Activated naive CD4-positive, alpha-beta T cell treated with anti-CD3 and anti-CD28 coated beads, Interleukin-2, amount 10 ng/mL, durations not matched to agents 7 days and 5 days (primary cell): ENCODE measurements at places on chromosomes 5 and 9.

GRCh38 chr5:10702911-10703491 is 58.0 kb downstream of the DAP start:
- no peak overlapping the region for H3K27ac ChIP-seq
- H3K4me1 ChIP-seq = peaks cover 20% of the 10 kb centered on the region
- no peak for DNase-seq
- no peaks in the 10 kb centered on the region for H3K27me3 ChIP-seq

DNA sequence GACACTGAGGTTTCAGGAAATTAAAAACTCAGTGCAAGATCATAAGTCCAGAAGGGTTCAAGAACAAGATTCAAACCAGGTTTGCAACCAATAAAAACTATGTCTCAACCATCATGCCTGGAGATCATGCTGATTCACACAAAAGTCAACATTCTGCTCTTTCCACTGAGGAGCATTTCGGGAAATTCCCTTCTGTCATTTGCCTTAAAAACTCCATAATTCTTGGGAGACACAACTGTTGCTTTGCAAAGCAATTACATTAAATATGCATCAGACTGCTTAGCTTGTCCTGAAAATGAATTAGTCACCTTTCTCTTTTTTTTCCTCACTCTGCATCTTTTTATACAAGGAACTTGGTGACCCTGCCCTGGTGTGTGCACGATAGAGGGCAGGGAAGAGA is 275.9 kb upstream of the ZNF462 start:
- H3K27ac ChIP-seq = no peak overlapping the region
- DNase-seq = no peak
- no peak overlapping the region for H3K4me3 ChIP-seq
- no peaks in the 10 kb centered on the region for H3K4me1 ChIP-seq
- H3K27me3 ChIP-seq = no peaks in the 10 kb centered on the region
- H3K36me3 ChIP-seq = no peaks in the 10 kb centered on the region

DNA sequence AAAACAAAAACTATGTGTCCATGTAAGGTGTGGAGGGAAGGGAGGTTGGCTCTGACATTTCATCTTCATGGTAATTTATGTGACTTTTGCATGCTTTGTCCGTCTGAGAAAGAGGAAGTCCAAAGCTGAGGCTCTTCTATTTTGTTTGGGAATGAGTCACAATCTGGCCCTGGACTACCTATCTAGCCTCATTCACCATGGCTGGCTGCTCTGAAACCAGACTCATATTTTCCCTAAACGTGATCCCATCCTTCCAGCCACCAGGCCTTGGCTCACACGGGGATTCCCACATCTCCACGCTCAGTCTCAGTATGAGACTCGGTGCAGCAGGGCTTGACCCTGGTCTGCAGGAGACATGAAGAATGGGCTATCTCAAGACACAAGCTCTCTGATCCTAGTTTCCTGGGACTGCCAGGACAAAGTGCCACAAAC is 672.8 kb downstream of the ACTL7B start:
- H3K27me3 ChIP-seq = no peaks in the 10 kb centered on the region
- H3K4me1 ChIP-seq = no peaks in the 10 kb centered on the region
- no peak overlapping the region for H3K27ac ChIP-seq
- DNase-seq = no peak
- no peaks in the 10 kb centered on the region for H3K36me3 ChIP-seq

- H3K36me3 ChIP-seq = peaks cover 69% of the 10 kb centered on the region
- H3K4me1 ChIP-seq = no peaks in the 10 kb centered on the region
- no peak for DNase-seq
- H3K27ac ChIP-seq = no peak overlapping the region
Observed at GRCh38 chr9:111411266-111411665, 72.9 kb downstream of the ECPAS start.

DNA sequence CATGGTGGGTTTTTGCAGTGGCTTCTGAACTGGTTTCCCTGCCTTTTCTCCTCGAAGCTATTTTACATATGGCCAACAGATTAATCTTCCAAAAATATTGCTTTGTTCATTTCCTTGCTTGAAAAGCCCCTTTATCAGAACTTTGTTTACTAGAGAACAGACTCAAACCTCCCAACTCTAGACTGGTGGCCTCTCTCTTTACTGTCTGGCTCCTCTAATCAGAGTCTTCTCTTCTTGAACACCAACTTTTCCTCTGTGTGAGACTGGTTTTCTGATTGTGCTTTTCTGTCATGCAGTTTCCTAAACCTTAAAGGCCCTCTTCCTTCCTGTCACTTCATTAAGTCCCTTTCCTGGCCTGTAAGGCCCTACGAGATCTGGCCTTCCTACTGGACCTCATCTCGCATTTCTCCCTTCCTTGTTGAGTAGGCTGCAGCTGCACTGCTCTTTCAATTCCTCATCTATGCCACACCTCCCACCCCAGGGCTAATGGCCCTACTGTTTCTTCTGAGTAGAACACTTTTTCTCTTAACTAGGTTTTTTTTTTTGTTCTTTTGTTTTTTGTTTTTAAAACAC is 5.7 kb downstream of the C9orf43 start:
- H3K4me1 ChIP-seq = peaks cover 5% of the 10 kb centered on the region
- H3K36me3 ChIP-seq = no peaks in the 10 kb centered on the region
- no peak for DNase-seq
- no peak overlapping the region for H3K27ac ChIP-seq
- no peak overlapping the region for H3K4me3 ChIP-seq
- H3K27me3 ChIP-seq = no peaks in the 10 kb centered on the region

DNA sequence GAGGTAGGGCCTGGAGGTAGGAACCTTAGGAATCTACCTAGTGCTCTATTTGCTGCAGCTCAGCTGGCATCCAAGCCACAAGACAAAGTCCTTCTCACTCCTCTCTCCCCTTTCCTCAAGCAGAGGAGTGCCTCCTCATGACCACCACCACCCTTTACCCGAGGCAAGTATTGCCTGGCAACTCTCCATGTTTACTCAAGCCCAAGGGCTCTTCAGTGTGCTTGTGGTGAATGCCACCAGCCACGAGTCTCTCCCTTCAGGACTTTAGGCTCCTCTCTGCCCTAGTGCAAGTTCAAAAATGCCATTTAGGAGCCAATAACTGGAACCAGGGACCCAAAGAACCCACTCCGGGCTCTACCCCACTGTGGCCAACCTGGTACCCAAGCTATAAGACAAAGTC is 514.5 kb upstream of the RGMB start:
- no peaks in the 10 kb centered on the region for H3K36me3 ChIP-seq
- H3K4me1 ChIP-seq = no peaks in the 10 kb centered on the region
- H3K4me3 ChIP-seq = no peak overlapping the region
- no peak for DNase-seq
- no peaks in the 10 kb centered on the region for H3K27me3 ChIP-seq

DNA sequence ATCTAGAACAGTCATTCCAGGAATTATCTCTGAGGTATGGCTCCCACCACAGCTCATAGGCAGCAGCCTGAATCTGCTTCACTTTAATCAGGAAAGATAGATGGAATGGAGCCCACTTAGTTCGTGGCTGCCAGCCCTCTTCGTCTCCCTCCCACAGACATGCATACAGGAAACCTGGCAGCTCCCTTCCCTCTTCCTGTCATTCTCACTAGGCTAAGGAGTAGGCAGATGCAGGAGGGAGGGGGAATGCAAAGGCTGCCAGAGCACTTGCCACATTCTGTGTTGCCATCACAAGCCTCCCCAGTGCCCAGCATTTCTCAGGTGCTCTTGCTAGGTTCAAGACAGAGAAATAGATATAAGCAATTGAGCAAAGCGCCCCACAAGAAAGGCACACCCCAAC is 378.9 kb downstream of the ELAVL2 start:
- no peaks in the 10 kb centered on the region for H3K4me1 ChIP-seq
- H3K27me3 ChIP-seq = no peaks in the 10 kb centered on the region
- no peaks in the 10 kb centered on the region for H3K36me3 ChIP-seq
- no peak overlapping the region for H3K27ac ChIP-seq

- no peak overlapping the region for H3K4me3 ChIP-seq
- H3K27ac ChIP-seq = no peak overlapping the region
- H3K4me1 ChIP-seq = no peaks in the 10 kb centered on the region
- no peak for DNase-seq
Observed at GRCh38 chr5:143673676-143674468, 138.1 kb upstream of the HMHB1 start.

GRCh38 chr5:86756839-86757238 is 139.1 kb downstream of the COX7C start:
- no peaks in the 10 kb centered on the region for H3K4me1 ChIP-seq
- H3K27me3 ChIP-seq = no peaks in the 10 kb centered on the region
- no peaks in the 10 kb centered on the region for H3K36me3 ChIP-seq
- no peak overlapping the region for H3K27ac ChIP-seq

GRCh38 chr5:28344836-28345433 is 1306.5 kb upstream of the CDH9 start:
- no peak overlapping the region for H3K4me3 ChIP-seq
- no peak for DNase-seq
- H3K36me3 ChIP-seq = no peaks in the 10 kb centered on the region
- no peaks in the 10 kb centered on the region for H3K4me1 ChIP-seq
- no peaks in the 10 kb centered on the region for H3K27me3 ChIP-seq

DNA sequence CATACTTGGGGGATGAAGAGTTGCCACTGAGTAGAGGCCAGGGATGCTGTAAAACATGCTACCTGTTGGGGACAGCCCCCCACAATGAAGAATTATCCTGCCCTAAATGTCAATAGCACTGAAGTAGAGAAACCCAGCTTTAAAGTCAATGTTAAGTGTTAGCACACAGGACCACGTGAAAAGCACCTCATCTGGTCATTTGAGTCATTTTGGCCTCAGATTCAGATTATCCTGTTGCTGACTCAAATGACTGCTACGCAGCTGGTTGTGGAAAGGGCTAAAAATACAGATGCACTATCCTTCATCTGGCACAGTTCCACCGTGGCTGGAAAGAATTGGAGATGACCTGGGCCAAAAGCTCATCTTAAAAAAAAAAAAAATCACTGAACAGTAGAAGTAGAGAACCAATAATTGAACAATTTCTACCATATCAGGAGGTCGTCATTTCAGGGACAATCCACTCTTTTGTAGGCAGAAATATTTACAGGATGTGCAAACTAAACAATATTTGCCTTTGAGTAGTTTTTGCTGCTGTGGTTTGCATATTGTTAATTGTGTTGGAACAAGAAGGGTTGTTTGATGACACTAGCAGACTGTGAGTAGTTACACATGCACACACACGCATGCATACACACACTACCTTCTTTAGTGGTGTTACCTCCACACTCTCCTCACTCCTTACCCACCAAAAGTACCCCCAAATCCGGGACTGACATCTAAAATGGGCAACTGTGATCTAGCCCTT is 195.3 kb upstream of the KLF9 start:
- H3K27ac ChIP-seq = no peak overlapping the region
- H3K4me3 ChIP-seq = no peak overlapping the region
- H3K27me3 ChIP-seq = peaks cover 10% of the 10 kb centered on the region
- peaks cover 7% of the 10 kb centered on the region for H3K4me1 ChIP-seq

- H3K36me3 ChIP-seq = no peaks in the 10 kb centered on the region
- H3K4me3 ChIP-seq = no peak overlapping the region
- no peaks in the 10 kb centered on the region for H3K4me1 ChIP-seq
- H3K27ac ChIP-seq = no peak overlapping the region
- no peak for DNase-seq
Observed at GRCh38 chr9:76812591-76812990, 48.4 kb downstream of the PCA3 start.

GRCh38 chr9:83047839-83048775 is 14.8 kb downstream of the RASEF start:
- DNase-seq = no peak
- H3K36me3 ChIP-seq = no peaks in the 10 kb centered on the region
- no peaks in the 10 kb centered on the region for H3K4me1 ChIP-seq
- H3K27me3 ChIP-seq = no peaks in the 10 kb centered on the region
- H3K27ac ChIP-seq = no peak overlapping the region

- H3K4me1 ChIP-seq = peaks cover 22% of the 10 kb centered on the region
- H3K27ac ChIP-seq = peak overlapping the region; percentile 9
- no peak overlapping the region for H3K4me3 ChIP-seq
- no peaks in the 10 kb centered on the region for H3K27me3 ChIP-seq
Observed at GRCh38 chr5:78405829-78406750, 45.7 kb downstream of the SCAMP1 start.

GRCh38 chr5:171705830-171706468 is 79.7 kb upstream of the SMIM23 start:
- no peaks in the 10 kb centered on the region for H3K36me3 ChIP-seq
- DNase-seq = no peak
- no peak overlapping the region for H3K4me3 ChIP-seq
- H3K27ac ChIP-seq = no peak overlapping the region

DNA sequence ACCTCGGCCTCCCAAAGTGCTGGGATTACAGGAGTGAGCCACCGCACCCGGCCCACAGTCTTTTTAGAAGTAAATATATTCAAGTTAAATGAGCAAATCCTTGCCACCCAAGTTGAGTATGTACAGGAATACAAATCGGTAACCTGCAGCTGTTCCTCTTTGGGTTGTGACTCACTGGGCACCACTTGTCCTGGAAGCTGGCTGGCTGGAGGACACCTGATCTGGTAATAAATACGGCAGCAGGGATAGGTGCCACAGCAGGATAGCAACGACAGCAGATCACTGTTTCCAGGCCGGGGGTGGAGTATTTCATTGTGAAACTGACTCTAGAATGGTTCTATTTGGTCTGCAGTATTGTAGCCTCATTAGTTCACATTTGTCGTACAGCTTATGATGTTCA is 35.7 kb upstream of the SLC36A2 start:
- H3K4me1 ChIP-seq = no peaks in the 10 kb centered on the region
- no peak for DNase-seq
- H3K27me3 ChIP-seq = peaks cover 5% of the 10 kb centered on the region

DNA sequence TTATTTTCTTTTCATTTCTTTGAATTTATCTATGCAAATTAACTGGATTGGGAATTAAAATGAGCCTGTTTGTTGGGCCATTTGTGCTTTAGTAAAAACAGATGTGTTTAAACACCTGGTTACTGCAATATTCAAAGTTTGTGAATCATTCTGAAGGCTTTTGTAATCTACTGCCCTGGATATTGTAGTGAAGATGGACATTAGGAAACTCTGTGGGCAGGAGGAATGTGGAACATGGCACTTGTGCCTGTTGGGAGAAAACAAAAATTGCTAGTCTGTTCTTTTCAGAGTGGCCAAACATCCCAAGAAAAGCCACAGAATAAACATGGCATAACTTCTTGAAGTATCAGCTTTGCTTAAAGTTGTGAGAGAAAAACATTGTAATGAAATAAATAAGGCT is 40.8 kb downstream of the CHSY3 start:
- no peaks in the 10 kb centered on the region for H3K4me1 ChIP-seq
- H3K27me3 ChIP-seq = no peaks in the 10 kb centered on the region
- H3K36me3 ChIP-seq = no peaks in the 10 kb centered on the region
- no peak for DNase-seq
- no peak overlapping the region for H3K4me3 ChIP-seq

- no peak for DNase-seq
- no peaks in the 10 kb centered on the region for H3K4me1 ChIP-seq
- no peak overlapping the region for H3K4me3 ChIP-seq
Observed at GRCh38 chr5:122182491-122182921, 53.2 kb downstream of the ZNF474 start.

GRCh38 chr5:157835041-157835440 is 23.9 kb downstream of the CLINT1 start:
- H3K4me1 ChIP-seq = no peaks in the 10 kb centered on the region
- H3K4me3 ChIP-seq = no peak overlapping the region
- no peak overlapping the region for H3K27ac ChIP-seq
- no peak for DNase-seq
- peaks cover 5% of the 10 kb centered on the region for H3K36me3 ChIP-seq

- peaks cover 4% of the 10 kb centered on the region for H3K4me1 ChIP-seq
- H3K27ac ChIP-seq = no peak overlapping the region
- no peak overlapping the region for H3K4me3 ChIP-seq
- H3K27me3 ChIP-seq = peaks cover 3% of the 10 kb centered on the region
- no peaks in the 10 kb centered on the region for H3K36me3 ChIP-seq
- DNase-seq = no peak
Observed at GRCh38 chr5:80055491-80056170, 20.5 kb downstream of the THBS4 start.

- no peaks in the 10 kb centered on the region for H3K27me3 ChIP-seq
- no peaks in the 10 kb centered on the region for H3K36me3 ChIP-seq
- no peak overlapping the region for H3K27ac ChIP-seq
Observed at GRCh38 chr5:94524841-94525697, 93.3 kb downstream of the KIAA0825 start.
